Stimulated activated CD8-positive, alpha-beta memory T cell treated with anti-CD3 and anti-CD28 coated beads, Interleukin-15, amount 100 ng/mL, for 4 hours (primary cell): ENCODE measurements at places on chromosomes 4 and X.

DNA sequence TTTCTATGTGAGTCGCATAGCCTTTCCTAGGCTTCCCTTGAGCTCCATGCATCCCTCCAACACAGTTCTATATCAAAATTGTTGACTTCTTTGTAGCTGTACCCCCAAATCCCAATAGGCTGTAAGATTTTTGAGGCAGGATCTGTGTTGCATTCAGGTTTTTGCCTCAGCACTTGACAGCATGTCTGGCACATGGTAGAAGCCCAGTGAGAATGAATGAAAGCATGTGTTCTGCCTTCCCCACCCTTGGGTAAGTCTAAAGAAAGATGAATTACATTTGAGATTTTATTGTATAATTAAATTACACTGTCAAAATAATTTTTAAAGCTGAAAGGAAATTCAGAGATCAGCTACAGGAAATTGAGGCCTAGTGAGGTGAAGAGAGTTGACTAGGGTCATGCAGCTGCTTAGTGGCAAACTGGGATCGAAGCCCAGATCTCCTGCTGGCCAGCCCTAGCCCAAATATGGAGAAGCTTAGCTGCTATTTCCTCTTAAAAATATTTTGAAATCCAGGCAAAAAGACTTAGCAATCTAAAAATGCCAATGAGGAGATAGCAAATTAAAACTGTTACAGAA lies 122.5 kb downstream of the SPATA18 start:
- DNase-seq, result no peak

DNA sequence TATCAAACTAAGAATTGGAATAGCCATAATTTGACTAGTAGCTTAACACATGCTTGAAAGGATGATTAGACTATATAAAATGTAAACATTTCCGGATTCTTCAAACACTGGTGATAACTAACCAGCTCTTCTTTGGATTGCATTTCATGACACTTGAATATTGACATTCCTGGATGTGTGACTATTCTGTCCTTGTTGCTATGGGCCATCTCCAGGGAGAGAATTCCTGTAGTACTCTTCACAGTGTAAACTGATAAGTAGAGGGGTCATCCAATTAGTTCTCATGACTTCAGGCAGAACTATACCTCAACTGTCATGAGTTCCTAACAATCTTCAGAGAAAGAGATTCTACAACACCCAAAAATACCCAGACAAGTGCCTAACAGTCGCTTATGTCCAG lies 1026.7 kb upstream of the TENM3 start:
- DNase-seq, result no peak

DNA sequence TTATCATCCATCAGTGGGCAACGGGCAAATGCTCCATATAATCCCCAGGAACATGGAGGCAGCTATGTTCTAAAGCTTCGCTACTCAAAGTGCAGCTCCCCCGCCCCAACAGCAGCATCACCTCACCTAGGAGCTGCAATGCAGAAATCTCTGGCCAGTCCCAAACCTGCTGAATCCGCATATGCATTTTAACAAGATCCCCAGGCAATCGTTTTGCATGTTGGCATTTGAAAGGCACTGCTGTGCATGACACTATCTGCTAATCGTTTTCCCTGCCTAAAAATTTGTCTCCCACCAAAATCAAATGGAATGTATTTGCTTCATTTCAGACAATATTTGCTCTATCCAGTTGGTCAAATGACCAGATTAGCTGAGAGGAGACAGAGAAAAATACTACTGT lies 15.2 kb downstream of the ADGRG2 start:
- DNase-seq, result no peak

- no peak for DNase-seq
These were observed 37.7 kb upstream of the TET2 start for GRCh38 chr4:105108971-105109370.

- no peak for DNase-seq
These were observed 322.8 kb upstream of the PPARGC1A start for GRCh38 chr4:24212642-24213041.

- DNase-seq, result no peak
These were observed 556.0 kb upstream of the CPEB2 start for GRCh38 chr4:14446311-14446710.

GRCh38 chr4:39994406-39994805 lies 16.7 kb upstream of the PDS5A start:
- no peak for DNase-seq

- no peak for DNase-seq
These were observed 34.6 kb downstream of the RTL5 start for GRCh38 chrX:72097098-72097497.

DNA sequence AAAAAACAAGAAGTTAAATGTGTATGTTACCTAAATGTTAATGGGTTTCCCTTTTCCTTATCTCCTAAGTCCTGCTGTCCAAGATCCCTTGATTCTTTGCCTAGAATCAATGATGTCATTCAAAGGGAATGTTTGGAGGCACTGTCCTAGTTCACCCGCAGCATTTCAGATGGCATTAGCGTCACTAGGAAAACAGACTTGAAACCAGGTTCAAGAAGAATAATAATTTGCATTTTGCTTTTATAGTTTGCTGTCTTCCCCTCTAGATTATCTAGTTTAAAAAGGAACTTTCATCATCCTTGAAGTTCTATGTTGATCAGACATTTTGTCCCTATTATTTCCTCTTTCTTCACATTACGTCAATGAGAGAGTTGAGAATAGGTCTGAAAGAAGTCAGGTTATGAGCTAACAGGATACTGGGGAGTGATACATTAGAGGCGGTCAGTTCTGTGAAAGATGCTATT lies 234.1 kb upstream of the PGRMC2 start:
- no peak for DNase-seq

DNA sequence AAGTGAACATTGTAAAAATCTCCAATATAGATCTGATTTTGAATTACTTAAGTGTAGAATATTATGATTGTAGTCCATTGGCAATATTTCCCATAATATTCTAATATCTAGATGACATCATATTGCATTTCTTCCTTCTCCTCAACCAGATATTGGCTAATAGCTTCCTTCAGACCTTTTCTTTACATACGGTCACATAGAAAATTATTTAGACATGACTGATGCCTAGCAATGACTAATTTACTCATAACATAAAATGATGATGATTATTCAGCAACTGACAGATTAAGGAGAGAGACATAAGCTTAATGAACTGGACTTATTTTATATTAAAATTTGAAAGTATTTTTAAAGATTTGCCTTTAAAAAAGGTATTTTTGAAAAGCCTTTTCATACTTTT lies 1287.6 kb downstream of the STIM2 start:
- no peak for DNase-seq

- DNase-seq, result no peak
These were observed 206.4 kb upstream of the PACRGL start for GRCh38 chr4:20493761-20494353.

DNA sequence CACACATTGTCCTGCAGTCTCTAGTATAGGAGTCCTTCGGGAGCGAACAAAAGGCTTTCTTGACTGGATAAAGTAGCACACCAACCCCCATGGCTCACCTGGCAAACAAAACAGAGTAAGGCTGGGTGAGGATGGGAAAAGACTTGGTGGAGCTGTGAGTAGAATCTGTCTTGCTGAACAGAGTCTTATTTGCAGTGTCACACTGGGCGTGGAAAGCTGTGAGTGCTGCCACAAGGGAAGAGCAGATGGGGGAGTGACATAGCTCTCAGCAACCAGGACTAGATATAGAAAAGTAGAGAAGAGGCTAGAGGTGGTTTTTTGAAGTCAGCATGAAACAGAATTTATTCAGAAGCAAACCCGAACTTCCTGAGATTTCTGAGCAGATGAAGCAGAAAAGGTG lies 137.2 kb upstream of the ESX1 start:
- no peak for DNase-seq

DNA sequence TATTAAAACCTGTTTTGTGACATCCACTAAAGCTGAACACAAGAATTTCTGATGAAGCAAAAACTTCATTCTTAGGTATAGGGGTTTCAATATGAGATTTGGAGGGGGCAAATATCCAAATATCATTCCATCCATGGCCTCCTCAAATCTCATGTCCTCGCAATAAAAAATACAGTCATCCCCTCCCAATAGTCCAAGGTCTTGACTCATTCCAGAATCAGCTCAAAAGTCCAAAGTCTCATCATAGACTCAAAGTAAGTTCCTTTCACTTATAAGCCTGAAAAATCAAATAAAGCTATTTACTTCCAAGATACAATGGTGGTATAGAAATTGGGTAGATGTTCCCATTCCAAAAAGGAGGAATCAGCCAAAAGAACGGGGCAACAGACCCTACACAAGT lies 213.4 kb downstream of the SCFD2 start:
- no peak for DNase-seq

DNA sequence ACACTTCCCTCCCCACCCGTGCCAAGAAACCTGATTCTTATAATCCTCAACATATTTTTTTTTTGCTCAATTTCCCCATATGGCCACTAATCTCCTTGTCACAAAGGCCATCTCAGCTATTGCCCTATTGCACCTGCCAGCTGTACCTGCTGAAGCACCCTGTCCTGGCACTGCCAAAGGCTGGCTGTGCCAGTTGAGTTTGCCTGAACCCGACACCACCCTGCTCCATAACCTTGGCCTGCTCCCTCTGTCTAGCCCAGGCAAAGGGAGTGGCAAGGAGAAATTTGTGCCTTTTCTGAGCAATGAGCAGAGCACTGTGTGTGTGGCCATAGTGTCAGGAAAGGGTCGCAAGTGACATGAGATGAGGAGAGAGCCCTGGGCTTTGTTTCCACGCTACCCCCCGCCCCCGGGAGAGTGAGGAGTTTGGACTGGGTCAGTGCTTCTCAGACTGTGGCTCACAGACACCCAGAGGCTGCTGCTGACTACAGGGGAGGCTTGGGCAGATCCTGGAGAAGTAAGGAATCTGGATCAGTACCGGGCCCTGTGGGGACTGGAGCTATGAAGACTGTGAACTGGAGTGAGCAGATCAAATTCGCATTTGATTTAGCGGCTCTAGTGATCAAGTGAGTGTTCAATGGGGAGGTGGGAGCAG lies 42.2 kb upstream of the HMGB3 start:
- DNase-seq, result no peak

DNA sequence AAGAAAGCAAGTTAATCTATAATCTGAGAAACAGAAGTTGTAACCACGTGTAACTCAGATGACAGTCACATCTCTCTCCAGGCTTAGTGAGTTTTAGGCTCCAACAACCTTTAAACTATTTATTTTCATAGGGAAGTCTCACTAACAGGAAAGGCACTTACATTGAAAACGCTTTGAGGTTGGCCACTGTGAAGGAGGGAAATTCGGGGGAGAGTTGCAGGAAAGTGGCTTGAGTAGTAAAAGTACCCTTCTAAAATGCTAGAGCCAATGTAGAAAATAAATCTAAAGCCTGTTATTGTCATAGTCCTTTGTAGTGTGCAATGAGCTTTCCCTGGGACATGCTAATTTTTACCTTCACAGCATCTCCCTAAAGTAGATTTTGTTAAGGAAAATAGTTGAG lies 995 bp upstream of the NFXL1 start:
- no peak for DNase-seq

DNA sequence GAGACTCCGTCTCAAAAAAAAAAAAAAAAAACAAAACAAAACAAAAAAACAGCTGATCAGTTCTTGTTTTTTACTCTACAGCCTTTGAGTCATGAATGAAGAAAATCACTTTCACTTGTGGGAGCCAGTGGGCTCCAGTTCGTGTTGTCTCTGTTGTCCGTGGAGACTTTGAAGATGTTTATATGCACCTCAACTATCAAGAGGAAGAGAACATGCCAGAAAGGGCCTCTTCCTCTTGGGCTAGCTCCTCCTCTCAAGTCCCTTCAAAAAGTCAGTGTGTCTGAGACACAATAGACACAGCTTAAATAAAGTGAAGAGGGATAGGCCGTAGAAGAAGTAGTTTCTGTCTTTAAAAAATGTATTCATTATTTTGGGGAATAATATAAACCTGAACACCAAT lies 182.7 kb downstream of the KDR start:
- no peak for DNase-seq

DNA sequence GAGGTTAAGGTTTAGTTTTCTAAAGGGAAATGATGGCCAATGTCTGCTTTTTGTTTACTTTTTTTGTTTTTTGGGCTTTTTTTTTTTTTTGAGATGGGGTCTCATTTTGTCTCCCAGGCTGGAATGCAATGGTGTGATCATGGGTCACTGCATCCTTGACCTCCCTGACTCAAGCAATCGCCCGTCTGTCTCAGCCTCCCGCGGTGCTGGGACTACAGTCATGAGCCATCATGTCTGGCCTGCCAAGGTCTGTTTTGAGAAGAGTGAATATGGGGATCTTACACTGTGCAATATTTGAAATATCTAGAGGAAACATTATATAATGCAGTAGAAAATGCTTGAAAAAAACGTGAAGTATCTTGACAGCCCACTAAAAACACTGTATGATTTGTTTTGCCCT lies 162.5 kb downstream of the GASK1B start:
- no peak for DNase-seq

GRCh38 chr4:27986476-27986875 lies 1125.8 kb downstream of the STIM2 start:
- no peak for DNase-seq

GRCh38 chr4:184441461-184442313 lies 32.7 kb downstream of the IRF2 start:
- DNase-seq, result no peak

GRCh38 chr4:89398146-89398545 lies 90.5 kb upstream of the GPRIN3 start:
- DNase-seq, result no peak

DNA sequence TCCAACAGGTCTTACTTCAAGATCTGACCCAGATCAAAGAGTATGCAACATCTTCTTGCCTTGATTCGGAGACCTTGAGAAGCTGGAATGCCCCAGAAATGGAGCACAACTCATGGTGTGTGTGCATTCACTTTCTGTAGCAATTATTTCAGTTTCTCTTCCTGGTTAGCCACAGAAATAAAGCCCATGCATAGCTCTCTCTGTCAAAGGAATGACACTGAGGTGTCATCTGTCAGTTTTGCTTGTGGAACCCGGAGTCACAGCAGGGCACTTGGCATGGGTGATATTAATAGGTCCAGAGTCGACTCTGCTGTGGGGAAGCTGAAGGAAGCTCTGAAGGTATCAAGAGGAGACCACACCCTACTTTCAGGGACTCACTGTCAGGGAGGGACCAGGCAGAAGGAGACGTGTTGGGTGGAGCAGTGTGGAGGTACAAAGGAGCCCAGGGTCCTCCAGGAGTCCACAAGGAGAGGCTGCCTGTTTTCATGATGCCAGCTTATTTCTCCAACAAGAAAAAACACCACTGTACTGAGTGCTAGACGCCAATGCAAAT lies 10.7 kb downstream of the CLNK start:
- no peak for DNase-seq

DNA sequence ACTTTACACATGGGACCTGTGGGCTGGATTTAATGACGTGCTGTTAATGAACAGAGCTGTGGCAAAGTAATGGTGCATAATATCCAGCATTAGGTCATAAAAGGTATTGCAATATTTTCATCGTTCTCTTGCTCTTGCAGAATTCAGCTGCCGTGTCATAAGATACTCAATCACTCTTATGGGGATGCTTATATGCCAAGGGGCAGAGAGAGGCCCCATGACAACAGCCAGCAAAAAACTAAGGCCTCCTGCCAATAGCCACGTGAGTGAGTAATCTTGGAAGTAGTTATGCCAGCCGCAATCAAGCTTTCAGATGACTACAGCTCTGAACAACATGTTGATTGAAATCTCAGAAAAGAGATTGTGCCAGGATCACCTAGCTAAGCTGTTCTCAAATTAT lies 616.9 kb downstream of the FSTL5 start:
- DNase-seq, result no peak
